ENCODE measurements at places on chromosomes 7 and 10.

DNA sequence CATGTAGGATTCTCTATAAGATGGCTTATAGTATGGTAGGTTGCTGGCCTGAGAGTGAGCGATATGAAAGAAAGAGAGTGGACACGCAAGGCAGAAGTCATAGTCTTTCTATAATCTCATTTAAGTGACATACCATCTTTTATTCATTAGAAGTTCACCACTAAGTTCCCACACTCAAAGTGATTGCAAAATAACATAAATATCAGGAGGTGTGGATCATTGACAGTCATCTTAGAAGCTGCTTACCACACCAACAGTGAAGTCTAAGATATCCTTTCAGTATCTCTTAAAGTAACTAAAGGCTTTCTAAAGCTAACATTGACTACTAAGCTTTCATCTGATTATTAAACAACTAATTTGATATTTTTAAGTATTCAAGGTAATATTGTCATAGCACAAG lies 36.9 kb upstream of the GNAI1 start:
- ATAC-seq = no peak

DNA sequence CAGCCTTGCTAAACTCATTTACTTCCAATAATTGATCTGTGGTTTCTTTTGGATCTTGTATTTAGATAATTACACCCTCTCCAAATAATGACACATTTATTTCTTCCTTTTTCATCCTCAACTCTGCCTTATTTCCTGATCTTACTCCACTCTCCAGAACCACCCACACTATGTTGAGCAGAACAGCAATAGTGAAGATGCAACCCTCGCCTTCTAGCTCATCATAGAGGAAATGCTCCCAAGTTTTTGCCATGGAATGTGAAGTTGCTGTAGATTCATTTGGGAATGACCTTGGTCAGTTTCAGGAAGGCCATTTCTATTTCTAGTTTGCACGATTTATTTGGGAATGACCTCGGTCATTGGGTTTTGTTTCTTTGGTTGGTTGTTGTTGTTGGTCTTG lies 314.0 kb downstream of the PAXIP1 start:
- no peak for ATAC-seq

GRCh38 chr10:75569506-75569905 lies 138.1 kb downstream of the LRMDA start:
- ATAC-seq = no peak

DNA sequence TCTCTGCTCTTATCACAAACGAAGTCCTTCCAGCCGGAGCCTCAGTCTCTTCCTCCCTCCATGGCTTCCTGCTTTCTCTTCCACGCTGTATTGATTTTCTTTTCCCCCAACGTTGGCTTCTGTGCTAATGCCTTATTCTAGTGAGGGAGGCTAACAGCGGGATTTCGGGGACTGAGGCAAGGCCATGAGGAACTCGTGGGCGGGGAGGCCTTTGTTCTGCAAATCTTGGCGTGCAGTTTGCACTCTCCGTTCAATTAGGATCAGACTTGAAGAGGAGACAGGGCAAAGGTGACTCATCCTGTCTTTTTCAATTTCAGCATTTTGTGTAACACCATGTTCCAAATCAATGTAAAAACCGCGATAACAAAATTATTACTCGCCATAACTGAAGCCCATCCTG lies 25.3 kb downstream of the EN2 start:
- no peak for ATAC-seq

DNA sequence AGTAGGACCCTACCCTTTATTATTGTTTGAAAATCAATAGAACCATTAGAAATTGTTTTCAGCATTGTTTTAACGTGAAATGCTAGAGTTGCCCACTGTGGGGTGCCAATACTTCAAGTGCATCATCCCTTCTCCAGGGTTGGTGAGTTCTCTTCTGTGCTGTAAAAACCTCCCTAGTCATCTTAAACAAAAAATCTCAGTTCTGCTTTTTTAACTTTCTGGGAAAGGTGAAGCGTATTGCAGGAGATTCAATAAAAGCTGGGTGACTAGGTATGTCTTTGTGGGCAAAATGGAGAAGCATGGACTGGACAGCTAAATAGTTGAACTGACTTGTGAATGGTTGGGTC lies 699.1 kb downstream of the SUGCT start:
- no peak for ATAC-seq

GRCh38 chr7:21960922-21961321 lies 15.2 kb upstream of the CDCA7L start:
- ATAC-seq = no peak

DNA sequence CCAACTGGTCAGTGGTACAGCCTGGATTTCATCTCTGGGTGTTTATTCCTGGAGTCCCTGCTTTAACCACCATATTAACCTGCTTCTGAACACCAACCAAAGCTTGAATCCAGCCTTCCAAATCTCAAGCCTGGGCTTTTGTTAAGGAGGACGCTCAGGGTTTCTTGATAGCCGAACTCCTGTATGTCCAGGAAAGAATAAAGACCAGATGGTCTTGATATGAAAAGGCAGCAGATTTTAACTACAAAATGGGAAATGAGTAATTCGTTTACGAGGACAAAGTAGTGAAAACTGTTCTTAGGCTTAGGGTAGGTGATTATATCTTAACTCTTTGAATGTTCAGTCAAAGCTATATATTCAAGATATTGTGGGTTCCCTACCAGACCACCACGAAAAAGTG lies 129.1 kb upstream of the INSYN2A start:
- no peak for ATAC-seq

GRCh38 chr7:2903682-2904162 lies 59.6 kb upstream of the GNA12 start:
- ATAC-seq = peak; percentile 7

GRCh38 chr10:23148214-23148613 lies 43.9 kb upstream of the PTF1A start:
- ATAC-seq = no peak

DNA sequence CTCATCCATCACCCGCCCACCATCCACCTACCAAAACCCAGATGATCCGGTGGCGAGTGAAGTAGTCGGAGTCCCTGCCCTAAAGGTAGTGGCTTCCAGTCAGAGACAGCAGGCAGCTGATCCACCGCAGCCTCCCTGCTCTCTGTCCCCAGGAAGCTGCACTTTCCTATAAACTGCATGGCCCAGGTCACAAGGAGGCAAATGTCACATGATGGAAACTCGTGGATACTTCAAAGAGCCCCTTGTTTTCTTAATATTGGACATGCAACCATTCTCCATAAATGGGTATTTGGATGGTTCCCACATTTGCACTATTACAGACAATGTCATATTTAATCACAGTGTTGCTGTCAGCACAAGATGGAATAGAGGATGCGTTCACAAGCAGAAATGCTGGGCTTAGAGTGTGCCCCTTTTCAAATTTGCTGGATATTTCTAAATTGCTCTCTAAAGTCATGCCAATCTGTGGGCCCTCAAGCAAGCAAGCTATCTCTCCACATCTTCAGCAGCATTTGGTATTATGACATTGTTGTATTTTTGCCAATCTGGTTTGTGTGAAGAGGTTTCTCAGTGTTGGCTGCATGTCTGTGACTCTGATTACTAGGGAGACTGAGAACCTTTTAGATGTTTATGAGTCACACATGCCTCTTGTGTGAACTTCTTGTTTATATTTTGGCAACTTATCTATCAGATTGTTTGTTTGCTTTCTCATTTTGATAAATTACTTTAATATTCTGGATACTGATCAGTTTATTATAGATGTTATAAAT lies 822.0 kb downstream of the TNS3 start:
- ATAC-seq = no peak

DNA sequence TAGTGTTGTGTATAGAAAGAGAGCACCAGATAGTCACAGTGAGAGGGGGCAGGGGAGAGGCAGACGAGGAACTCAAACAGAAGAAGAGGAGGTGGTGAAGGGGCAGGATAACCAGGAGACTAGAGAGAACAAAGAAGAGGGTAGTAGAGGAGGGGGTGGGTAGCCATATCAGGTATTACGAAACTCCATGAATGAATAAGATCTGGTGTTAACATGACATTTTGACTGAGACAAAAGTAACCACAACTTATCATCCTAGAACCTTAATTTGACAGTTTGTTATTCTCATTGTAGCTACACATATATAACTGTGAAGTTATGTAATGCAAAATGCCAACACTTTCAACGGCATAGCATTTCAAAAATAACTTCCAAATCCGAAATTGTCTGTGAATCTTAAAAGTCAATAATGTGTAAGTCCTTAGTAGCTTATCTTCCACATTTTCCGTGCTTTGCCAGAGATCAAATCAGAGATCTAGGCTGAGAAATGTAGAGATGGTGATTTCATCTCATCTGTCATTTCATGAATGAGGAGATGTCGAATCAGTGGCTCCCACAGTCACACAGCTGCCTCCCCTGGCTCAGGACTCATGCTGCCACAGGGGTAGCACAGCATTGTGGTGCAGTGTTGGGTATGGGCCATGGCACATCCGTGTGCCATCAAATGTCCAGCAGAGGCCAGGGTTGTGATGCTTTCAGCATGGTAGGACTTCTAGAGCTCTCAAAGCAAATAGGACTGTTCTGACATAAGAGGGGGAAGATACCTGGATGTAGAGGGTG lies 202.1 kb downstream of the HECW1 start:
- ATAC-seq = no peak

DNA sequence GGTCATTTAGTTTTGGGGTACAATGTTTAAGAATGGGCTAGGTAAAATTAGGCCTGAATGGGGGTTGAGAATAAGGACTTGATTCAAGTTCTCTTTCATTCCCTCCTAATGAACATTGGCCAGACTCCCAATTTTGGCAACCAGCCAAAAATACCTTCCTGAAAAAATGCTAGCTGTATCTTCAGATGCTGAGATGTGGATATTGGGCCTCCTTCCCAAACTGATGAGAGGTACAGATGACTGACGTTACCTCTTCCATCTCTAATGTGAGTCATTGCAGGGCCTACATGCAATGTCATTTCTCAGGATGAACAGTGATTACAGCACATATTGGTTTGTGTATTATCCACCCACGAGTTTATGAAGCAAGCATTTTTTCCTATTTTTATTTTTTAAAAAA lies 151.6 kb downstream of the SND1 start:
- no peak for ATAC-seq

DNA sequence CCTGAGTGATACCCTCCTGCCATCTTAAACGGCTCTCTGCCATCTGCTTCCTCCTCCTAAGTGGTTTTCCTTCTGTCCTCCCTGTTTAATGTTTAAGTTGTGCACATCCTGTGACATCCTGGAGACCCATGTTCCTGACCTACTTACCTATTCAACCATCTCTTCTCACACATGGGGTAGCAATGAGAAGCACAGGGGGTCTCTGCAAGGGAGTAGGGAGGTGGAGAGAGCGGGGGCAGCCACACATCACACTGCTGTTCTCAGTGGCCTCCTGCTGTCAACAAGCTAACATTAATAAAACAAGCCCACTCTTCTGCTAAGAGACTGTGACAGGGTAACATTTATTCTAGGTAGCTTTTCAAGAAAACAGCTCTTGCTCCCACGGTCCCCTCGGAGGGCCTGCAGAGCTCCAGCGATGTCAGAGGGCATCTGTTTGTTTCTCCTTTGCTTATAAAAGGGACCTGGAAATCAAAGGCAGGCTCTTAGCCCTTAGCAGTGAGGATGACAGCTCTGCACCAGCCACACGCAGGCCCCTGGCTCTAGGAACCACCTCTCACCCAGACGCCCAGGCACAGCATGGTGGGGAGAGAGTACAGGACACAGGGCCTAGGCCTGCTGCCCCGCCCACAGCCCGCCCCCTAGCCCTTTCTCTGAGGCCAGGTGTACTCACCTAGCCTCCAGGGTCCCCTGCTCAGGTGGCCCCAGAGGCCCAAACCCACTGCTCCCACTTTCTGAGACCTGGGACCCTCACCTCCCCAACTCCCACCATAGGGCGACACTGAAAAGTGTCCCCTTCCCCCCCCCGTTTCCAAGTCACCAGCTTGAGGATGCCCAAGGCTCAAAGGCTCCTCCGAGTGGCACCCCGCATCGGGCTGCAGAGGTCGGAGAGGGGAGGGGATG lies 943 bp upstream of the SLC18A2 start:
- no peak for ATAC-seq
